ENCODE measurements at places on chromosomes 7 and 10.

DNA sequence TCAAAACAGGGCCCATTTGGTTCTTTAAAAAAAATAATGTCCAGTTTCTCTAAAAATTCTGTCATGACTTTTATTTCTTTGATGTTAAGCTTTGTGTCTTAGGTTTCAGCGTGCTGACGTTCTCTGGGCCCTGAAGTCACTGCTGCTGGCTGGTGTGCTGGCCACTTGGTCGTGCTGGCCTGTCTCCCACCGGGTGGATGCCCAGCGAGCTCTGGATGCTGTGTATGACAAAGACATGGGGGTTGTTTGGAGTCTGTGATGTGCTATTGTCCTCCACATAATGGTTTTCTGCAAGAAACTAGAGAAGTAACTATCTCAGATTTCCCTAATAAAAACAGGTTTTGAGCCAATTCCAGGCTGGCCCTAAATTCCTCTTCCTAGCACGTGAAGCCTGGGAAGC is 9.5 kb upstream of the IDI2 start:
- peaks cover 15% of the 10 kb centered on the region for H3K36me3 ChIP-seq
- no peak overlapping the region for H3K4me3 ChIP-seq
- peak overlapping the region; percentile 88 for H3K27ac ChIP-seq
- H3K4me1 ChIP-seq = peaks cover 14% of the 10 kb centered on the region
- no peak for DNase-seq

DNA sequence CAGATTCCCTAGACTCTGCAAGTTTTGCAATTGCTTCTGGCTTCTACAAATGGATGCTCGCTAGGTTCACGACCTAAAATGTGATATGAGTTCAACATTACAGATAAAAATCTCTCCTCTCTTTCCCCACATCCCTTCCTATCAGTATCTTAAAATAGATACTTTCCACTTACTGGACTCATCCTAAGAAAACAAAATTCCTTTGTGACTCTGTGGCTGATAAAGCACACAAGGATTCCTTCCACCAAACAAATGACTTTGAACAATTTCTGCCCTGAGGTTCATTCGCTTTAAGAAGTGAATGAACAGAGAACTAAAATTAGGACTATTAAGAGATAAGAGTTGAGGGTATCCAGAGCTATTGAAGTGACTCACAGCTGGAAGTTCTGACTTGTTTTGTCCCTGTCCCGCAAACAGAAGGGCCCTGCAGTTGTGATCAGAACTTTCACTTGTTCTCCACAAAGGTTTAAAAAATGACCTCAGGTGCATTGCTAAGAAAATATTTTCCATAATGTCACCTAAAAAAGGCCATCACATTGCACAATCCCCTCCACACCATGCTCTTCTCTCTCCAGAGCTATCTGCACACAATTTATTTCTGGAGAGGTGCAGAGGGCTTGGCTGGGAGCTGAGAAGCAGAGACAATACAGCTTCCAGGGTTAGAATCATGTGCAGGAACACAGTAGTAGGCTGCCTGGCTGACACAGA is 96.1 kb downstream of the PIP4K2A start:
- H3K27me3 ChIP-seq = no peaks in the 10 kb centered on the region
- H3K36me3 ChIP-seq = peaks cover 4% of the 10 kb centered on the region
- no peak for DNase-seq
- peaks cover 58% of the 10 kb centered on the region for H3K4me1 ChIP-seq

DNA sequence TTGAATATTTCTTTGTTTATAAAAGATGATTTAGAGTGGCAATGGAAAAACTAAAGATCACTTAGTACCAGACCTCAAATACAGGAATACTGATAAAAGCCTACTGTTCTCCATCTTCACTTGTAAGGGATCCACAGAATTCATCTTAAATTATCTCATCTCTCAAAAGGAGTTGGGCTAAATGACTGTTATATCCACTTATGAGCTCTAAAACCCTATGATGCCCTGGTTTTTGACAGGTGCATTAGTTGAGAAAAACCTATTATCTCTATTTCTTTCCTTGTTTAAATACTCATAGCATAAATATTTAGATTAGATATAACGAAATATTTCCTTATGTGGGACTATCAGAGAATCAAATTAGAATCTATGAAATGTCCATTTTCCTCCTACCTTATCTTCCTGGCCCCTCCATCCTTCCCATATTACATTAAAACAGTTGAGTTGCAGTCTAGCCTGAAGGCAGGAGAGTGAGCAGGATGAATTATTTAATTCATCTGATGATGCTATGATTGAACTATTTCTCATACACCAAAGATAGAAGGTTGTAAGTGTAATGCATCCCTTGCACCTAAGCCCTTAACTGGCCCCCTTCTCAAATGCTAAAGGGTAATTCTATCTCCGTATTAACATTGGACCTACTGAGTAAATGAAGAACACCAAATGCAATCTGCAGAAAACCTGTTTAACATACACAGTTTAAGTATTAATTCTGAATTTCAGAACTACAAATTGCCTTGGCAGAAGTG is 29.7 kb downstream of the PPP3CB start:
- no peak overlapping the region for H3K27ac ChIP-seq
- no peak for DNase-seq
- H3K4me3 ChIP-seq = no peak overlapping the region
- no peaks in the 10 kb centered on the region for H3K27me3 ChIP-seq

GRCh38 chr10:132715776-132716680 is 69.9 kb downstream of the NKX6-2 start:
- H3K36me3 ChIP-seq = no peaks in the 10 kb centered on the region
- no peak overlapping the region for H3K4me3 ChIP-seq
- H3K4me1 ChIP-seq = peaks cover 48% of the 10 kb centered on the region
- DNase-seq = peak; percentile 0

All from nephron progenitor cell (in vitro differentiated cells).